ENCODE measurements at places on chromosomes 7 and 10.

- H3K4me3 ChIP-seq, result no peak overlapping the region
- no peak overlapping the region for H3K27ac ChIP-seq
- no peaks in the 10 kb centered on the region for H3K36me3 ChIP-seq
- H3K27me3 ChIP-seq, result no peaks in the 10 kb centered on the region
- DNase-seq, result no peak
Measured at GRCh38 chr10:71618176-71618575, 101.4 kb downstream of the C10orf105 start.

GRCh38 chr10:26755443-26755903 lies 58.0 kb downstream of the PDSS1 start:
- no peaks in the 10 kb centered on the region for H3K4me1 ChIP-seq
- H3K36me3 ChIP-seq, result no peaks in the 10 kb centered on the region
- H3K27ac ChIP-seq, result no peak overlapping the region
- no peak for DNase-seq
- H3K27me3 ChIP-seq, result no peaks in the 10 kb centered on the region

DNA sequence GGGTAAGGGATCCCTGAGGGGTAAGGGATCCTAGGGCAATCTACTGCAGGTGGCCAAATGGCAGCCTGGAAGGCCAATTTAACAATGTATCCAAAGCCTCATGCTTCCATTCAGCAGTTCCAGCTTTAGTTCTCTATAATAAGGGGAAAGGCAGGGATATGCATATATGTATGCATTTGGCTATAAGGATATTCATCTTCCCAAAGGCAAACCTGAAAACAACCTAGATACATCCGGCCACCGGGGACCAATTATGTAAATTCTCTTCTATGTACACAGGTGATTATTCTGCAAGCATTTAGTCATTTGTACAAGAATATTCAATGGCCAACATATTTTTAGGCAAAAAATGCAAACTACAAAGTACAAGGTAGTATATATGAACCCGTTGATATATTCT lies 26.7 kb downstream of the PSAP start:
- H3K4me3 ChIP-seq, result no peak overlapping the region
- no peak for DNase-seq
- H3K27me3 ChIP-seq, result no peaks in the 10 kb centered on the region
- peaks cover 89% of the 10 kb centered on the region for H3K36me3 ChIP-seq
- H3K27ac ChIP-seq, result no peak overlapping the region
- no peaks in the 10 kb centered on the region for H3K4me1 ChIP-seq

- H3K36me3 ChIP-seq, result no peaks in the 10 kb centered on the region
- DNase-seq, result no peak
- H3K4me3 ChIP-seq, result no peak overlapping the region
- H3K27ac ChIP-seq, result no peak overlapping the region
- no peaks in the 10 kb centered on the region for H3K27me3 ChIP-seq
- no peaks in the 10 kb centered on the region for H3K4me1 ChIP-seq
Measured at GRCh38 chr10:88379575-88379974, 203.5 kb downstream of the RNLS start.

GRCh38 chr10:5325076-5325475 lies 39.7 kb upstream of the UCN3 start:
- no peak overlapping the region for H3K4me3 ChIP-seq
- no peaks in the 10 kb centered on the region for H3K36me3 ChIP-seq
- no peak overlapping the region for H3K27ac ChIP-seq
- no peaks in the 10 kb centered on the region for H3K4me1 ChIP-seq
- DNase-seq, result no peak

DNA sequence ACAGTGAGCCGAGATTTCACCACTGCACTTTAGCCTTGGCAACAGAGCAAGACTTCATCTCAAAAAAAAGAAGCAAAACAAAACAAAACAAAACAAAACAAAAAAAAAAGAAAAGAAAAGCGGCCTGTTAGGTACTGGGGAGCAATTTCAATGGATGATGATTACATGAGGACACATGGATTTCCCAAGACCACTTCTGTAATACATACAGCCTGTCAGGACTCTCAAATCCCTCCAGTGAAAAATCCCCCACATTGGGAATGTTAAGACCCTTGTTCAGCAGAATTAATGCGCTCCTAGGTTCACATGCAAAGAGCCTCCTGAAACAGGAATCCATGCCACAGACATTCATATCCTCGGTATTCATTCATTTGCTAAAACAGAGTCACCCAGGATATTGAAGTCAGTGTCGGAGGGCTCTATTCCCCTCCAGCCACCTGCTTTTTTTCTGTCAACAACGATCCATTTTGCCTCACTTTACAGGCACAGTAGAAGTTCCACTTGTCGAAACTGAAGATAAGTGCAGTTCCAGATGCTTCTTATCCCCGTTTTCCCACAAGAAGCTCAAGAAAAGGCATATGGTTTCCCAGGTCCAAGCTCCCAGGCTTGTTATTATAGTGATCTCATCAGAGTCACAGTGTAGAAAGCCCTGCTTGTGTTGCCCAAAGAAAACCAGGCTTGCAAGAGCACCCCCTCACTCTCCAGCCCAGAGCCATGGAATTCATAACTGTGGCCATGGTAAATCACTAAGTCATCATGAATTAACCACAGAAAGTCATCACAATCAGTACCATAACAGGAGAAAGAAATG lies 20.2 kb downstream of the SLC16A12 start:
- no peak overlapping the region for H3K4me3 ChIP-seq
- peak overlapping the region; percentile 89 for H3K27ac ChIP-seq
- no peaks in the 10 kb centered on the region for H3K27me3 ChIP-seq
- peak; percentile 49 for DNase-seq
- H3K36me3 ChIP-seq, result no peaks in the 10 kb centered on the region

DNA sequence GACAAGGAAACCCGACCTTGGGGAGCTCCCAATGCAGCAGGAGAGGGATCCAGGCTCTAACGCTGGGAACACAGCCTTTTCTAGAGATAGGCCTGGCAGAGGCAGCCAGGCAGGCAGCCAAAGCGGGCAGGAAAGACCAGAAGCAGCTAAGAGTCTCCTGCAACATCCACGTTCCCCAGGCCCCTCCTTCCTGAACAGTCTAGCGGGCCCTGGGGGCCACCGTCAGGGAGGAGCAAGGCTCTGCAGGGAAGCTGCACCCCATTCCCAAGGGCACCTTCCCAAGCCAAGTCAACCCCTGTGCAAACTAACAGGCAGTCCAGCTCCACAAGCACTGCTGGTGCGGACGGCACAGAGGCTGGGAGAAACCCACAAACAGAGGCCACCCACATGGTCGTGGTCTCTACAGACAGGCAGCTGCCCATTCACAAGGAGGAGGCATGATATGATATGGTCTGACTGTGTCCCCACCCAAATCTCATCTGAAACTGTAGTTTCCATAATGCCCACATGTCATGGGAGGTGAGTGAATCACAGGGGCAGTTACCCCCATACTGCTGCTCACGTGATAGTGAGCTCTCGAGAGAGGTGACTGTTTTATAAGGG lies 115.7 kb downstream of the MAD1L1 start:
- no peaks in the 10 kb centered on the region for H3K27me3 ChIP-seq
- DNase-seq, result peak; percentile 58
- H3K4me1 ChIP-seq, result peaks cover 14% of the 10 kb centered on the region
- H3K36me3 ChIP-seq, result no peaks in the 10 kb centered on the region
- H3K4me3 ChIP-seq, result no peak overlapping the region

DNA sequence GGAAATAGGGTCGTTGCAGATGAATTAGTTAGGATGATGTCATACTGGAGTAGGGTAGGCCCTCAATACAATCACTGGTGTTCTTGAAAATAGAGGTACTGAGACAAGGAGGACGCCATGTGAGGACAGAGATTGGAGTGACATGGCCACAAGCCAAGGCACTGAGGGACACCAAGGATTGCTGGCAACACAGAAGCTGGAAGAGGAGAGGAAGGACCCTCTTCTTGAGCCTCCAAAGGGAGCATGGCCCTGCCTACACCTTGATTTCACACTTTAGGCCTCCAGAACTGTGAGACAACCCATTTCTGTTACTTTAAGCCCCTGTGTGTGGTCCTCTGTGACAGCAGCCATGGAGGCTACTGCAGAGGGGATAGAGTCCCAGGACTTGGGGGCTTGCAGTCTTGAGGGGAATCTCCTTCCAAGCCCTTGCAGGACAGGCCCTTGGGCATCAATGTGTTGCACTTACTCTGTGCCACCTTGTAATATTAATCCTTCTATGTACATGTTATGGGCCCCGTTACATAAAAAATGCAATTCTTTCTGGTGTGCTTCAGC lies 3.7 kb upstream of the AOC1 start:
- H3K36me3 ChIP-seq, result no peaks in the 10 kb centered on the region
- H3K27ac ChIP-seq, result no peak overlapping the region
- H3K4me1 ChIP-seq, result no peaks in the 10 kb centered on the region
- no peak for DNase-seq
- no peaks in the 10 kb centered on the region for H3K27me3 ChIP-seq
- H3K4me3 ChIP-seq, result no peak overlapping the region

DNA sequence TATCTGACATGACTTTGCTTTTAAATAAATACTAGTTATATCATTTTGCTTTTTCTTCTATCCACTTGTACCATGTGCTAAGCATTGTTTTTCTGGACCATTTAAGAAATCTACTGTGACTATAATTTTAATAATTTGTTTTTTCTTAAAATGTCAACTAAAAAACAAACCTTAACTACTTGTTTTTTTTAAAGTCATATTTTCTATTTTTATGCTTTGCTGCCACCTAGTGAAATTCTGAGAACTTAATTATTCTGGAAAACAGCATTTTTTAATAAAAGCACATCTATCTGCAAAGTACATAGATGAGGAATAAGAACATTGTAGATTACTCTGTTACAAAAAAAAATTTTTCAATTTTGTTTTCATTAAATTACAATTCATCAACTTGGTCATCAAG lies 47.4 kb downstream of the ORC5 start:
- no peak for DNase-seq
- no peaks in the 10 kb centered on the region for H3K27me3 ChIP-seq
- peaks cover 3% of the 10 kb centered on the region for H3K4me1 ChIP-seq
- no peak overlapping the region for H3K4me3 ChIP-seq
- no peaks in the 10 kb centered on the region for H3K36me3 ChIP-seq

- H3K27ac ChIP-seq, result no peak overlapping the region
- no peak for DNase-seq
- peaks cover 7% of the 10 kb centered on the region for H3K4me1 ChIP-seq
- H3K36me3 ChIP-seq, result no peaks in the 10 kb centered on the region
- no peaks in the 10 kb centered on the region for H3K27me3 ChIP-seq
Measured at GRCh38 chr7:30896036-30896435, 15.6 kb upstream of the AQP1 start.

DNA sequence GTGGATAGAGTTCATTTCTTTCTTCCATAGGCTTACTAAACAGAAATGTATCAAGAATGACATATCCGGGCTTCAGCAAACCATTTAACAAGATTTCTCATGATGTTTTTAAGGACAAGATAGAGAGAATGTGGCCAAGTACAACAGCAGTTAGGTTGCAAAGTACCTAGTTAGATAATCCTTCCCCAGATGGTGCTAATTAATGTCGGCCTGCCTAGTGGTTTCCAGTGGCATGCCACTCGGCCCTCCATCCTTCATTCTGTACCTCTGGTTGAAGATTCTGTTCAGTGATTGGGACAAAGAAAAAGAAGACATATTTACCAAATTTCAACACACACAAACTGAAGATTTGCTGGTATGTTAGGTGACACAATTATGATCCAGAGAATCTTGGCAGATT lies 212.1 kb downstream of the MACC1 start:
- no peak for DNase-seq
- H3K4me1 ChIP-seq, result no peaks in the 10 kb centered on the region
- H3K4me3 ChIP-seq, result no peak overlapping the region
- H3K27me3 ChIP-seq, result no peaks in the 10 kb centered on the region
- no peak overlapping the region for H3K27ac ChIP-seq
- H3K36me3 ChIP-seq, result no peaks in the 10 kb centered on the region

DNA sequence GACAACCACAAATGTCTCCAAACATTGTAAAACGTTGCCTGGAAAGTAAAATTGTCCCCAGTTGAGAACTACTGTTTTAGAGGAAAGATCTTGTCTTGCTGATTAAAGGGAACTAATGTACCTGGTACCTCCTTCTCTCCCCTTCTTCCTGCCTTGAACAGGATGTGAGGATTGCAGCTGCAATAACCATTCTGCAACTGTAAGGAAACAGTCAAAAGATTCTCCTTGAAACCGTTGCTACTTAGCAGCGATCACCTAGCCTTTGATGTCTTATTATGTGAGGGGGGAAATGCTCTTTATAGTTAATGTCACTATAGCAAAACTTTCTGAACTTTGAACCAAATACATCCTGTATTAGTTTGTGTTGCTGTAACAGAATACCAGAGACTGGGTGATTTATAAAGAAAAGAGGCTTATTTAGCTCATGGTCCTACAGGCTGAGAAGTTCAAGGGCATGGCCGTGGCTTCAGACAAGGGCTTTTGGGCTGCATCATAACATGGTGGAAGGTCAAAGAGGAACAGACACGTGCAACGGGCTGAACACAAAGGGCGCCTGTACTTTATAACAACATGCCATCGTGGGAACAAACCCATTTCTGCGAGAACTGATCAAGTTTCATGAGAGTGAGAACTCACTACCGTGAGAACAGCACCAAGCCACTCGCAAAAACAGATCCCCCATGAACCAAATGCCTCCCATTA lies 54.2 kb upstream of the PARD3 start:
- no peaks in the 10 kb centered on the region for H3K36me3 ChIP-seq
- no peak overlapping the region for H3K27ac ChIP-seq
- no peaks in the 10 kb centered on the region for H3K27me3 ChIP-seq
- peaks cover 11% of the 10 kb centered on the region for H3K4me1 ChIP-seq

DNA sequence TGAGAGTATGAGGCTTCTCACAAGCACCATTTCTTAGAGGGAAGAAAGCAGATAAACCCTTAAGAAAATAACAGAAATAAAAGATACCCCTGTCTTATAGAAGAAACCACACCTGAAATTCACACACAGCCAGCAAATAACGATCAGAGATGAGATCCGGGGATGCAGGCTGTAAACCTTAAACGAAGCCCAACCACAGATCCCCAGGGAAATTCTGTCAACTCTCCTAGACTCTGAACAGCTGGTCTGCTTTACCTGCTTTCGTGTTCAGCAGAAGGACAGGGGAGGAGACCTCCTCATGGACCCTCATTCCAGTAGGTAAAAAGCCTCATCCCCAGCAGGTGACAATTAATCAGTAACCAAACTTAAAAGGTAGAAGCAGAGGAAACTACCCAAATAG lies 45.0 kb downstream of the VOPP1 start:
- no peaks in the 10 kb centered on the region for H3K4me1 ChIP-seq
- H3K4me3 ChIP-seq, result no peak overlapping the region
- H3K36me3 ChIP-seq, result no peaks in the 10 kb centered on the region
- H3K27ac ChIP-seq, result no peak overlapping the region
- no peaks in the 10 kb centered on the region for H3K27me3 ChIP-seq

GRCh38 chr7:125059861-125060456 lies 130.3 kb upstream of the POT1 start:
- H3K4me3 ChIP-seq, result no peak overlapping the region
- no peaks in the 10 kb centered on the region for H3K36me3 ChIP-seq
- H3K27me3 ChIP-seq, result no peaks in the 10 kb centered on the region
- no peaks in the 10 kb centered on the region for H3K4me1 ChIP-seq
- DNase-seq, result no peak

DNA sequence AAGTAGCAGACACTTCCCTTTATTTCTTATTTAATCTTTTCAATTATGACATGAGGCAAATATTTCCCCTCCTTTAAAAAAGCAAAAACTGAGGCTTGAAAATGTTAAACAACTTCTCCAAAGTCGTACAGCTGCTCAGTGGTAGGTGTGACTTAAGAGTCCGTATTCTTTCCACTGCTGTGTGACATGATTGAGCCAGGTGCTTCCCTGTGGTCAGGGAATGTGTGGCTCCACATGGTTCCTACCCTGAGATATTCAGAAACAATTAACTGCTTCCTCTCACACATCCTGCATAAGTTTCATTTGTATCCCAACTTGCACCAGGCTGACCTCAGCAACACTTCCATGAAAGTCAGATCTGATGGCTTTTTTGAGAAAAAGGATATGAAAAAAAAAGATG lies 13.6 kb downstream of the OPALIN start:
- no peaks in the 10 kb centered on the region for H3K27me3 ChIP-seq
- no peaks in the 10 kb centered on the region for H3K4me1 ChIP-seq
- H3K27ac ChIP-seq, result no peak overlapping the region
- DNase-seq, result no peak
- no peak overlapping the region for H3K4me3 ChIP-seq
- no peaks in the 10 kb centered on the region for H3K36me3 ChIP-seq
